ENCODE measurements at places on chromosomes 4 and X. TPM values are rescaled to one million over a fixed set of nuclear protein-coding genes. Genes with fewer than 3 reads are reported as not detected.

Gene FRG1
- 11.8 TPM for total RNA-seq

Gene GPRASP2
- total RNA-seq: 5.5 TPM

Gene EFHC2
- 0.10 TPM for total RNA-seq

Gene MAGEB10
- not detected for total RNA-seq

Gene SPACA5
- total RNA-seq: not detected

Gene SLC6A14
- total RNA-seq: 0.05 TPM

Gene AWAT1
- not detected for total RNA-seq

Gene XAGE1A
- not detected for total RNA-seq

Gene TMEM255A
- 0.05 TPM for total RNA-seq

Gene CLGN
- 0.50 TPM for total RNA-seq

Gene EXOC1L
- not detected for total RNA-seq

Gene SPANXN5
- total RNA-seq: not detected

Gene SLC26A1
- 40.6 TPM for total RNA-seq

Gene CT45A2
- not detected for total RNA-seq

Gene CYBB
- total RNA-seq: 6.8 TPM

Gene PDS5A
- 31.5 TPM for total RNA-seq

Gene MAGEE2
- not detected for total RNA-seq

Gene NXF2
- not detected for total RNA-seq

Gene TLR3
- total RNA-seq: 7.7 TPM

Gene CDS1
- total RNA-seq: 0.65 TPM

Gene SRPK3
- not detected for total RNA-seq

Gene BEX3
- 23.7 TPM for total RNA-seq

Gene GPR143
- total RNA-seq: 0.78 TPM

Gene RHOXF2
- total RNA-seq: not detected

Gene FRMD7
- total RNA-seq: 0.05 TPM

Gene MAGEB1
- total RNA-seq: not detected

Gene COX7B2
- total RNA-seq: not detected

Gene FGFR3
- 48.5 TPM for total RNA-seq

Gene PDCL2
- not detected for total RNA-seq

Gene TCEAL7
- total RNA-seq: 0.28 TPM

Gene LANCL3
- 0.05 TPM for total RNA-seq

Gene TAF7L
- 0.08 TPM for total RNA-seq

Gene FMR1NB
- not detected for total RNA-seq

Gene FGB
- total RNA-seq: 9,039 TPM

Gene PPEF2
- total RNA-seq: 0.05 TPM

Gene LDB2
- total RNA-seq: 21.0 TPM

Gene AMTN
- not detected for total RNA-seq

Gene CENPE
- total RNA-seq: 0.53 TPM

Gene UNC5C
- total RNA-seq: 0.86 TPM

Gene KCTD8
- not detected for total RNA-seq

Gene GABRG1
- not detected for total RNA-seq

Gene LRCH2
- total RNA-seq: not detected

Gene KLB
- total RNA-seq: 22.0 TPM

Gene UGT2A1
- 0.18 TPM for total RNA-seq

Gene MPC1L
- not detected for total RNA-seq

Gene ETFDH
- total RNA-seq: 134 TPM

Gene ATOH1
- total RNA-seq: not detected

Gene ABHD18
- 10.2 TPM for total RNA-seq

Gene GAGE1
- total RNA-seq: not detected

Gene RWDD4
- 7.9 TPM for total RNA-seq

Gene IL3RA
- 0.40 TPM for total RNA-seq

Gene NR3C2
- total RNA-seq: 12.0 TPM

Gene RAPGEF2
- 31.0 TPM for total RNA-seq

Gene P2RY8
- total RNA-seq: 0.48 TPM

Gene APLN
- total RNA-seq: 1.2 TPM

Gene CSN3
- not detected for total RNA-seq

Gene RHOH
- total RNA-seq: 0.70 TPM

Gene GBA3
- 57.4 TPM for total RNA-seq

Gene ARMCX5
- 4.7 TPM for total RNA-seq
